ENCODE measurements at places on chromosomes 12 and 14. TPM values are rescaled to one million over a fixed set of nuclear protein-coding genes. Genes with fewer than 3 reads are reported as not detected.

The CDC42BPB gene
- total RNA-seq = 83.1 TPM

The KRT79 gene
- total RNA-seq = 0.21 TPM

The SYNJ2BP gene
- 41.6 TPM for total RNA-seq

The ASIC1 gene
- total RNA-seq = 4.1 TPM

The CD9 gene
- 298 TPM for total RNA-seq

The TAS2R8 gene
- not detected for total RNA-seq

The NOVA1 gene
- total RNA-seq = 15.5 TPM

The AQP6 gene
- total RNA-seq = 0.10 TPM

The KIF26A gene
- 14.0 TPM for total RNA-seq

The DLK1 gene
- 1,117 TPM for total RNA-seq

The ARHGEF25 gene
- 18.6 TPM for total RNA-seq

The STAB2 gene
- 8.6 TPM for total RNA-seq

The LRP1-AS gene
- not detected for total RNA-seq

The CLEC12A gene
- total RNA-seq = not detected

The TAS2R46 gene
- total RNA-seq = 8.4 TPM

The KCNA1 gene
- 4.4 TPM for total RNA-seq
